Kidney capillary endothelial cell (primary cell): ENCODE measurements at places on chromosomes 13 and 19.

GRCh38 chr19:13169769-13170168, 19.6 kb downstream of the IER2 start:
- DNase-seq, result no peak

DNA sequence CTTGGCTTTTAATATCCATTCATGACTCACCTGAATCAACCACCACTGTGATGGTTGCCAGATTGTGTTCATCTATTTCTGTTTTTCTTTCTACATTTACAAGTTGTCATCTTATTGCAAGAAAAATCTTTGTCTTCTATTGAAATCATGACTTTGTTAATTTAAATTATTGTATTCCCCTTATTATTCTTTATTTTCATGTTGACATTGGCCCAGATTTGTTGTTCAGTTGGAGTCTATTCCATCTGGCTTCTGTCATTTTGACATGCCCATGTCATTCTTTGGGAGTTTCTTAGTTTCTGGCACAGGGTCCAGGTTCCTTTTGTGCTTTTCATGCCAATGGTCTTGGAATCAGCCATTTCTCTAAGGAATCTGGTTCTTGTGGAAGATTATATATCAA, 19.9 kb upstream of the DACH1 start:
- no peak for DNase-seq

DNA sequence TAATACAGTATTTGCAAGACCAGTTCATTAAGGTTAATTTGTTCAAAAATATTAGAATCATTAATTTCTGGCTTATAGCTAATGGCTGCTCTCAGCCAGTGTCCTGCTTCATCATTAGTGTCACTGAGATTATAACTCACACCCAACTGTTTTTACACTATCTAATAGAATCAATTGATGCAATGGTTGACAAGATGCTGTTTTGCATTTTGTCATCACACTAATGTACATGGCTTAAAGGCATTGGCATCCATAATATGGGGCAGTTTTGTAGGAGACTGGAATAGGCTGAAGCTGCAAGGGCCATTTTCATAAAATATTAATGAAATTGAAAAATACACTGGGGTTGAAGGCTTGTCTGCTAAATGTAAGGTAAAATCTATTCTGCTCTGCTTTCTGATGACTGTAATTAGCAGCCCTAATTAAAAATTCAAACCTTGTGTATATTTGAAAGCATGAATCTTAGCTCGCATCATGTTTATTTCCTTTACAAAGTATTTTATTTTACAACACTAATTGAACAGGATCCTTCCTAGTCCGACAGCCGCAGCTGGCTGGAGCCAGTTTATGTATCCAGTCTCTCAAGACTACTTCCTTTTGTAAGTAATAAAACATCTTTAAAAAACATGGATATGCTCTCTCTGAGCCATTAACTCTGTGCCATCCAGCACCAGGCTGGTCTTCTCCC, 296.7 kb downstream of the POU4F1 start:
- no peak for DNase-seq

DNA sequence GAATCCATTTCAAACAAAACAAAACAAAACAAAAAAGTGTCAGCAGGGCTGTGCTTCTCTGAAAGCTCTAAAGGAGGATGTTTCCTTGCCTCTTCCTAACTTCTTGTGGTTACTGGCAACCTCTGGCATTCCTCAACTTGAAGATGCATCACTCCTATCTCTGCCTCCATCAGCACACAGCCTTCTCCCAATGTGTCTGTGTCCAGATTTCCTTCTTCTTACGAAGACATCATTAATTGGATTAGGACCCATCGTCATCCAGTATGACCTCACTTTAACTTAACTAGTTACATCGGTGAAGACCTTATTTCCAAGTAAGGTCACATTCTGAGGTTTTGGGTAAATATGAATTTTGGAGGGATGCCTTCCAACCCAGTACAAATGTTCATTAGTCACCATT, 33.8 kb upstream of the GTF2F2 start:
- no peak for DNase-seq

DNA sequence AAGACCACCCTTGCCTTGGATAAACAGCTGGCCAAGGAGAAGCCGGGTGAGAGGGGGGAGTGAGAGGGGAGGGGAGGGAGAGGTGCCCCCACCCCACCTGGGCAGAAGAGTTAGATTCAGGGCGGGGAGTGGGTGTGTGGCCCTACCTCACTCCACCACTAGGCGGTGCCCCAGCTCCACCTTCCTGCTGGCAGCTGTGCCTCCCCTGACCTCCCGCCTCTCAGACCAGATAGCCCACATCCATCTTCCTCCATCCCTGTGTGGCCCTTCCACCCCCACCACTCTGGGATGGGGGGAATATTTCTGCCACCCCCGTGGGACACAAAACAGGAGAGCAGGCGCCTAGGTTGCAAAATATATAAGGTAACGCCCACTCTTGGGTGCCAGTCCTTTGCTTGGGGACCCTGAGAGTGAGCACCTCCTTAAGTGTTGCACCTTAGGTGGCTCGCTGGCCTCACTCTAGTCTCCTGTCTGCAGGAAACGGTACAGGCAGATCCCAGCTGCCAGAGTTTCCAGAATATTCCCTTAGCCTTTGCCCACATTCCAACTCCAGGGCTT, 13.8 kb upstream of the EHD2 start:
- DNase-seq, result no peak

- DNase-seq, result no peak
Measured at GRCh38 chr19:10230173-10230860, 814 bp downstream of the S1PR2 start.

- DNase-seq, result no peak
Measured at GRCh38 chr19:56145698-56146097, 4.6 kb downstream of the ZNF444 start.

- no peak for DNase-seq
Measured at GRCh38 chr13:106555631-106556328, 12.2 kb downstream of the ARGLU1 start.

DNA sequence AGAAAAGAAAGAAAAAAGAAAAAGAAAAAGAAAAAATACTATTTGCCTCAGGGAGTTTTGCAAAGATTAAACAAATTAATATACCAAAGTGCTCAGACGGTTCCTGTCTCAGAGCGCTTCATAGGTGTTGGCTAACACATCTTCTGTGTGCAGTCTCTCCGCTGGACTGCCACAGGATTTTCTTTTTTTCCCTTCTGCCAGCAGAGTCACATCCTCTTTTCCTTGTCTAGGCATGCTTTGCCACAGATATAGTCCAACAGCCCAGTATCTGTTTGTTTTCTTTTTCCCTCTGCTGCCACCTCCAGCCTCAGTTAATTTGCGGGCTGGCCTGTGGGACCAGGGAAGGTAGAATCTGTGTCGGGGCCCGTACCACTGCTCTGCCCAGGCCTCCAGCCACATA, 3.4 kb upstream of the URAD start:
- DNase-seq, result no peak

DNA sequence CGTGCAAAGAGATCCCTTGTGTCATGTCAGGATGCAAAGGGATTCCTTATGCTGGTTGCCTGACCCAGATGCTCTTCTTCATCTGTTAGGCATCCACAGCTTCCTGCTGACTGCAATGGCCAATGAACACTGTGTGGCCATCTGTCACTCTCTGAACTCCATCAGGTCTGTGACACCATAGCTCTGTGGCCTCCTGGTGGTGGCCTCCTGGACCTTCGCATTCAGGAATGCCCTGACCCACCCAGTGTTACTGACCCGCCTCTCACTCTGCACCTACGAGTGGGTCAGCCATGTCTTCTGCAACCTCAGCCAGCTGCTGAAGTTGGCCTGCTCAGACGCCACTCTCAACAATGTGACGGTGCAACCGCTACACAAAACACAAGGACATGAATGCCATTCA, 23.9 kb upstream of the TPM4 start:
- no peak for DNase-seq

GRCh38 chr13:98875146-98875729, 102.6 kb downstream of the DOCK9 start:
- DNase-seq, result no peak

- no peak for DNase-seq
Measured at GRCh38 chr13:71695662-71696061, 171.3 kb downstream of the DACH1 start.

DNA sequence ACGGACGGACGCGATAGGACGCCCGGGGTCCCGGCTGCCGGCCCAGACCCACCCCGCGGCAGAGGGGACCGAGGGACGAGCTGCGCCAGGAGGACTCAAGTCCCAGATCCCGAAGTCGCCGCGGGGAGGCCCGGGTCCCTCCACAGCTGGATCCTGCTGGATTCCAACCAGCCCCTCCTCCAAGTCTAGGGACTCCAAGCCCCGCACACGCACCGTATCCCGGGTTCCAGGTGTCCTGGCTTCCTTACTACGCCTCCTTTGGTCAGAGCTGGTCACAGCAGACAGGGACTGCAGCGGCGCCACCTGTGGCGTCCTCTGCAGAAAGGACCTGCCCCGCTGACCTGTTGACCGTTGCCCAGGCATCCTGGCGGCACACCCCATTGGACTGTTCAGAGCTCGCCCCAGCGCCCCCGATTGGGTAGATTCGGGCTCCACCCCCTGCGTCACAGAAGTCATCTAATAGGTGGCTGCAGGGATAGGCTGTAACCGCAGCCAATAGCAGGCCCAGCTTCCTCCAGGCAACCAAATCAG, 29.0 kb upstream of the ZNF709 start:
- DNase-seq, result no peak

- DNase-seq, result peak; percentile 91
Measured at GRCh38 chr19:35124098-35125060, 8.8 kb downstream of the FXYD3 start.

DNA sequence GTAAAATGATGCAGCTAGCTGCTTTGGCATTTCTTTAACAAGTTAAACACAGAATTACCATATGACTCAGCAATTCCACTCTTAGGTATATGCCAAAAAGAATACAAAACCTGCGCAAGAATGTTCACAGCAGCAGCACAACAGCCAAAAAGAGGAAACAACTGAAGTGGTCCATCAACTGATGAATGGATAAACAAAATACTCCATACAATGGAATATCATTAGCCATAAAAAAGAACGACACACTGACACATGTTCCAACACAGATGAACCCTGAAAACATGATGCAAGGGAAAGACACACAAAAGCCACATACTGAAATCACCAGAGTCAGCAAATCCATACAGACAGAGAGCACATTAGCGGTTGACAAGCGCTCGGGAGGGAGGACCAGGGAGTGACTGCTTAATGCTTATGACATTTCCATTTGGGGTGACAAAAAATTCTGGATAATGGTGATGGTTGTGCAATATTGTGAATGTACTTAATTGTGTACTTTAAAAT, 3.0 kb downstream of the PCID2 start:
- DNase-seq, result no peak

- no peak for DNase-seq
Measured at GRCh38 chr13:89828506-89828905, 1519.0 kb upstream of the MIR17HG start.

DNA sequence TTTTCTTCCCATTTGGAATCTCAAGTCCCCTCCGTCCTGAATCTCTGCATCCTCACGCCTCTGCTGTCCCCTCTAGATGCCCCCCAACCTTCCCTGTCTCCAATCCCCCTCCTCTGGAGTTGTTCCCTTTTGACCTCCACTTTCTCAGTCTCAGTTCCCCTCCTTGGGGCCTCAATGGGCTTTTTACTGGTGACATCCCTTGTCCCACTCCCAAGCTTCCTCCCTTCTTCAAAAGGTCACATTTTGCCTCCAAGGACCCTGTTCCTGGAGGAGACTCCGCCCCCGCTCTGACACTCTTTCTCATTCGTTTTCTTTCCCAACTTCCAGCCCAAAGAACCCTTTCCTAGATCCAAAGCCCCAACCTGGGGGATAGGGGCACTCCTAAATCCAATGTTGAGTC, 1.0 kb downstream of the AP2S1 start:
- no peak for DNase-seq

DNA sequence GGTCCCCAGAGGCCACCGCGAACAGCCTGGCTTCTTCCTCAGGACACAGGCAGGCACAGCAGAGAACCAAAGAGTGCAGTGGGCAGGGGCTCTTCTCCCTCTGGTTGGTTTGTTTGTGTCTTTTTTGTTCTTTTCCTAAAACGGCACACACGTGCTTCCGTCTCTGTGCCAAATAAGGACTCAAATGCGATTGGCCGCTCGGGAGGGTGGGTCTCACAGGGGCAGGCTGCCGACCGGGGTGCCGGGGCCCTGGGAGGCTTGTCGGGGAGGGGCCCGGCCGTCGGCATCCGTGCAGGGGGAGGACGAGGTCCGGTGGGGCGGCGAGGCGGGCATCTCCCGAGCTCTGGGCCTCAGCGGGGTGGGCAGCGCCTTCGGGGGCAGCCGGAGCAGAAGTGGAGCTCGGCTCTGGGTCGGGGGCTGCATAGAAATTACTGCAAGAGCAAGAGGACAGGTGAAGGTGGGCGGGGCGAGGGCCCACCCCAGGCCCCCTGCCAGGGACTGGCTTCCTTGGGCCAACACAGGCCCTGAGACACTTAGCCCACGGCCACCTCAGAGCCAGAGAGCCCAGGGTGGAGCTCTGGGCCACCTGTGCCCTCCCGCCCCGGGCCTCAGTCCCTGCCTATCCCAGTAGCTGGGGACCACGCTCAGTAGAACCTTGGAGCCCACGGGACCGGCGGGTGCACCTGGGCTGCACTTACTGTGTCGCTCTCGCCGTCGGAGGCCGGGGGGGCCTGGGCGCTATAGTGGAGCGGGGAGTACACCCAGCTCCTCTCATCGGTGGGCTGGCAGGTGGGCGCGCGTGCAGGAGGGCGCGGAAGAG, 6.4 kb upstream of the CACTIN start:
- no peak for DNase-seq

- DNase-seq, result no peak
Measured at GRCh38 chr13:37473035-37473434, 125.5 kb downstream of the POSTN start.

- DNase-seq, result no peak
Measured at GRCh38 chr19:35742121-35742724, at the start of gene IGFLR1. IGFLR1 (minus strand) TSS chr19:35742452; CDS start chr19:35741180, 1,272 bp downstream.

- DNase-seq, result no peak
Measured at GRCh38 chr19:18839465-18840287, 7.9 kb downstream of the UPF1 start.

DNA sequence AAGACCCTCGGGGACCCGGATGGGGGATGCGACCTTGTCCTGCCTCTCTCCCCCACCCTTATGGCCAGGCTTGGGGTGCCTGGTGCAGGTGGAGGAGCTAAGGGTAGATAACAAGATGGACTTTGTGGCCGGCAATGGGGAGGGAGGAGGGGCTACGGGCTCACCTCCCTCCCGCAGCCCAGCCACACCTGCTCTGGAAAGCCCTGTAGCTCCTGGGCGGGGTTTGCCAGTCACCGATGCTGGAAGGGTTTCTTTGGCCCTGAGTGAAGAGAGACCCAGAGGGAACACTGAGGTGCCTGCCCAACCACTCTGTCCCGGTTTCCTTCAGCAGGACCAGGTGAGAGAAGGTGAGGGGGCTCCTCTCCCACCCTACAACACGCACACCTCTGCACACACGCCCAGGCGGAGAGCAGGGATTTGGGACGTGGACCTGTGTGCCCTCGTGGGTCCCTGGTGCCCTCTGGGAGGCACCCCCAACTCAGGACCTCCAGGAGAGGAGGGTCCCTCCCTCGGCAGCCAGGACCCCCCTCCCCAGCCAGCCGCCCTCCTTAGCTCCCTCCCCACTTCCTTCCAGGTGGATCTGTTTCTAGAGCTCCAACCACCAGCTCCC, at the start of gene FUT2:
Gene FUT2 (plus strand): TSS at position 229 of the 610 bp plus-strand sequence. CDS start 6,986 bp downstream, outside the sequence.
- no peak for DNase-seq

DNA sequence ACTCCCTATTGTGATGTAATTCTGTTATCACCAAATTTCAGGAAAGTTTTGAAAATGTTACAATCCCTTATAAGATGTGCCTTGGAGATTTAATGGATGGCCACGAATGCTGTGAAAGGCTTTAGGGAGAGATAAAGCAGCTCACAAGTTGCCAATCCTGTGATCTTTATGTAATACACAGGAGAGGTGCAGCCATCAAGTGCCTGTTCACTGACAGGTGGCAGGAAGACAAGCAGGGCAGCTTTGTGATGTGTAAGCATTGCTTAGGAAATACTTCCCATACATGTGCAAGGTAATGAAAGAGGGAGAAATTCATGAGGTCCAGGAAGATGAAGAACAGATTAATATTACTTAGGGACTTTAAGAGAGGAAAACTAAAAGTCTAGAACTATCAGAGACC, 628.8 kb downstream of the SLITRK6 start:
- no peak for DNase-seq
